ENCODE measurements at places on chromosomes 5 and 9. TPM values are rescaled to one million over a fixed set of nuclear protein-coding genes. Genes with fewer than 3 reads are reported as not detected.
A peak's percentile ranks its signal among the peaks of the same experiment; 100 is the strongest.

DNA sequence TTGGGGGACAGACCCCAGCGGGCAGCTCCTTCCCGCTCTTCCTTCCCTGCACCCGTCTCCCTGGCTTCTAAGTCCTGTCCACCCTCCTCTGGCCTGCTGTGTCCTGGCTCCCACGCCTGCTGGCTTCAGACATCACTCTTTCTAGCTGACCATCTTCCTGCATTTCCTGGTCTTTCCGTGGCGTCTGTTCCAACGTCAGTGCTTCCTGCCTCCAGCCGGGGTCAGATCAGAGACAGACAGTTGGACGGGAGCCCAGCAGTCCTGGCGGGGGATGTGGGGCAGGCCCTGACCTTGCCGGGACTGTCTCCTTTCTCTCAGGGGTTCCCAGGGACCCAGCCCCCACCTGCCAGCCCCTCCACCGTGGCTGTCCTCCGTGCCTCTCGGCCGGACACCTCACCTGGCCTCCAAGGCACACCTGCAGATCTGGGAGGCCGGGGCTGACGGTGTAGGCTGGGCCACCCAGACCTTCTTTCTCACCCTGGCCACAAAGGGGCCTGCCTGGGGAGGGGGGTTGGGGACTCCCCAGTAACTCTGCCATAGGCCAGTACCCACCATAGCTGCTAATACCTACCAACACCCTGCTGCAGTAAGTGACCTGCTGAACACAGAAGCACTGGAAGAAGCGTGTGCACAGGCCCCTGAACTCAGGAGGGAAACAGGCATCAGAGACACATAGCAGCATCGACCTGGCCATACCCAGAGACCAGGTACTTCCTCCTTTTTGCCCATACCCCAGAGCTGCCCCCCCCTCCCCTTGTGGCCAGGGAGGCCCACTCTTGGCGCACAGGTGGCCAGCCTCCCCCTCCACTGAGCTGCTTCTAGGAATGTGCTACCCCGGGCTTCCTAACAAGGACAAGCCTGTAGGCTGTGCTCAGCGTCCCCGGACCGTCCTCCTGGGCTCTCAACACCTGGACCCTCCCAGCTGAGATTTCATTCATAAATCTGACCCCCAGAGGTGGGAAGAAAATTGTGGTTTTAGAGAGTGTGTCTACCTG, 5.1 kb downstream of the NRARP start:
- DNase-seq, result no peak

DNA sequence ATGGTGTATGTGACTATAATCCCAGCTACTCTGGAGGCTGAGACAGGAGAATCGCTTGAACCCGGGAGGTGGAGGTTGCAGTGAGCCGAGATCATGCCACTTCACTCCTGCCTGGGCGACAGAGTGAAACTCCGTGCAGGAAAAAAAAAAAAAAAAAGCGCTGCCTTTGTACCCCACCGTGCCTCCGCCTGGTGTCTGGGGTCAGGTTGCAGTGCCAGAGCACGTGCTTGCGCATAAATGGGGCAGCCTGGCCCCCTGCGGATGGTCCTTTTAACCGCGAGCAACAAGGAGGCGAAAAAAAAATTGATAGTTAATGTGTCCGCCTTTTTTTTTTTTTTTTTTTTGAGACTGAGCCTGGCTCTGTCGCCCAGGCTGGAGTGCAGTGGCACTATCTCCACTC, 6.3 kb upstream of the CCNB1 start:
- DNase-seq, result no peak

GRCh38 chr9:126456441-126457174, 130.0 kb downstream of the MVB12B start:
- no peak for DNase-seq

DNA sequence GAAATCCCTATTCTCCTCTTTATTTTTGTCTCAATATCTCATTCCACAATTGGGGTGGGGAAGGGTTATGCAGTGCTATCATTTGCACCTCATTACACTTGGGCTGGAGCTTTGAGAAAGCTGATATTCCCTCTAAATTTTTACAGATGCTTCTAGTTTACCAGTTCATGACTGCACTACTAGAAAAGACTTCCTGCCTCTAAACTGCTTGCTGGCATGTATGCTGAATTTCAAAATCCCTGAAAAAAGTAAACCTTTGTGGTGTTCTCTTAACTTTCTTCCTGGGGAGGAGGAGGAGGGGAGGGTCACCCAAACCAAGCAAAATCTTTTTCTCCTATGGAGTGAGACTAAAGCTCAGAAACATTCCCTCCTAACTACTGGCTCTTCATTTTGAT, 45.1 kb downstream of the BNC2 start:
- no peak for DNase-seq

DNA sequence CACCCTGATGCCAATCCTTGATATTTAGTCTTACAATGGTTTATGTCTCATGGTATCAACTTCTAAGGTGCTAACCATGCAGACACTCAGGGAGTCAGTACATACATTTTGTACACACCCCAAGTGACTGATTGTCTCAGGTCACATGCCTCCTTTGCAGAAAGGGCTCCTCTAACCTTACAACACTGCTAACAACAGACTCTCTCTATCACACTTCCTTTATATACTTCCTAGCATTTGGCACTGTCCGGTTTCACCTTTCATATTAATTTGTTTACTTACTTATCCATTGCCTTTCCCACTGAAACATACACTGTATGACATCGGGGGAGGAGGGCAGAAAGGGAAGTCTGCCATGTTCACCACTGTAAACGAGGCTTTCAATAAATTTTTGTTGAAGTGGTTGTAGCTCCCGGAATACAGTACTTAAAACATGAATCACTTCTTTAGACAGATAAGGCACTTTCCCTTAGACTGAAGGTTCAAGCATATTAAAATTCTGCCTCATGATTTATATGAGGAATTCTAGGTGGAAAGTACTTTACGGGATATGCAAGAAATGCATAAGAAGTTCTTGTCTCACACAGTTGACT, 20.6 kb downstream of the EMB start:
- DNase-seq, result no peak

DNA sequence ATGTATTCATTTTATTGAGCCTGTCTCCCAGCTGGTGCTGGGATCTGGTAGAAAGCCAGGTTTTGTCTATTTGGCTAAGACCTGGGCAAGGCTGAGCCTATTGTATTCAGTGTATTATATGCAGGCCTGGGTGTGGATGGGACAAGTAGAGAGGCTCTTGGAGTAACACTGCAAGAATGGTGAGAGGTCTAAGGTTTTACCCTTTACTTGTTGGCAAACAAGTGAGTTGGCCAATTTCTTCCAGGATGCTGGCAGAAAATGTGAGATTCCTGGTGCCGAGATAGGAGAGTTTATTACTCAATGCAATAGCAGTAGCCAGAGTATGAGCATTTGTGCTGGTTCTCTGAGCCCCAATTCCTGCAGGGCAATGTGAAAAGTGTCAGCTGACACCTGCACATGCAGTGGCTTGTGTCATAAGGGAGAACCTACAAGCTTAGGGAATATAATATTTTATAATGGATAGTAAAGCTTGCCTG, 141.7 kb upstream of the PRLR start:
- DNase-seq, result no peak

DNA sequence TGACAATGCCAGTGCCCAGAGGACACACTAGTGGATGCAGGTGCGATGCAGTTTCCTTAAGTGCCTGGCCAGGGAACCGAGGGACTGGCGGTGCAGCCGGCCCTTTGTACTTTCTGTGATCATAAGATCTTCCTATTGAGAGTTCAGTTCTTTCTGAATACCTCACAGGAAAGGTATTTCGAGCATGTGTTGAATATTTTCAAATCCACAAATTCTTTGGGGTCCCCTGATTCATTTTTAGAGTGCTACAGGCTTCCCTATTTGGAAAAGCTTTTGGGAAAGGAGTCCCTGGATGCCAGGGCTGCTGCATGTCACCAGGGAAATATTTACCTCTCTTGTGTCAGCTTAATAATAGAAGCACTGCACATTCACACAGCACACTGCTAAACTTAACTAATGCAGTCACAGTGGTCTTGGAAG, 281.5 kb downstream of the GADD45G start:
- no peak for DNase-seq

DNA sequence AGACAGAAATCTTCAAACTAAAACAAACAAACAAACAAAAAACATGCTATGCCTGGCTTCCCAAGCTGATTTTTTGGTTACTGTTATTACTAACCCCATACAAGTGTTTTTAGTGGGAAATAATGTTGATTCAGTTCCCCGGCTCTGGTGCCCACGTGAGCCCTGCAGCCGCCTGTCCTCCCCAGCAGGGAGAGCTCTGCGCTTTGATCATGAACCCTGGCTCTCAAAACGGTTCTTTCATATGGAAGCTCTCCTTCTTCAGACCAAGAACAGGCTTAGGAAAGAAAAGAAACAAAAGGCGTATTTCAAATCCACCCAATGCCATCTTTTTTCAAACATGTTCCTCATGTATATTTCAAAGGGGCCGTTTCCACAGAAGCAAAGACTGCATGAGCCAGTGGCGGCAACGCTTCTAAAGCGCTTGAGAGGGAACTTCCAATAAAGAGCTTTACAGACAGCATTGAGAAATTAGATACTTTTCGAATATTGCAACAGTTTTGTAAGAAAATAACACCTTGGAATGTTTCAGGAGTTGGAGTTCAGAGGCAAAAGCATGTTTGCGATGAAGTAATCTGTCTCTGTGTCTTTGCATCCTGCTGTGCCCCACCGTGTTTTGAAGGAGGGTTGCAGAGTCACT, 74.8 kb downstream of the ICE1 start:
- peak; percentile 58 for DNase-seq

- no peak for DNase-seq
Measured at GRCh38 chr9:134367791-134368490, 41.7 kb downstream of the RXRA start.

DNA sequence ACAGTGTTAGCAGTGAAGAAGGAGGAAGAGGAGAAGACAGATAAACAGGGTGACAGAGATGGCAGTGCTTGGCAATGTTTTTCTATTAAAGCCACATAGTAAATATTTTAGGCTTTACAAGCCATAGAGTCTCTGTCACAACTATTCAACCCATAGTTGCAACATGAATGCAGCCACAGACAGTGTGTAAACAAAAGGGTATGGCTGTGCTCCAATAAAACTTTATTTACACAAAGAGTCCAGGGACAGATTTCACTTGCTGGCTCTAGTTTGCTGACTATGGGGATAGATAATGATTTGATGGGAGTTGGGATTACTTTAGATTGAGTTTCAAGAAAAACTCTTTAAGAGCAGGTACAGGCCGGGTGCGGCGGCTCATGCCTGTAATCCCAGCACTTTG, 224.8 kb upstream of the SEMA6A start:
- no peak for DNase-seq

The FOXD4L3 gene
- not detected for total RNA-seq

The NOTCH1 gene
- total RNA-seq, result 8.0 TPM

The COMMD10 gene
- total RNA-seq, result 66.7 TPM

Measured in NCI-H460 (cell line).